ENCODE measurements at places on chromosomes 7 and 10. TPM values are rescaled to one million over a fixed set of nuclear protein-coding genes. Genes with fewer than 3 reads are reported as not detected.

The AKR1C4 gene
- 1.3 TPM for polyA plus RNA-seq

The GPR37 gene
- polyA plus RNA-seq: not detected

The MAGI2 gene
- polyA plus RNA-seq: 1.5 TPM

The ARMC3 gene
- polyA plus RNA-seq: not detected

The HOXA5 gene
- polyA plus RNA-seq: 3.6 TPM

All from HepG2 (cell line).